ENCODE measurements at places on chromosomes 13 and 19.

- no peak for DNase-seq
These were observed 1541.1 kb downstream of the UQCRFS1 start for GRCh38 chr19:27671876-27672275.

DNA sequence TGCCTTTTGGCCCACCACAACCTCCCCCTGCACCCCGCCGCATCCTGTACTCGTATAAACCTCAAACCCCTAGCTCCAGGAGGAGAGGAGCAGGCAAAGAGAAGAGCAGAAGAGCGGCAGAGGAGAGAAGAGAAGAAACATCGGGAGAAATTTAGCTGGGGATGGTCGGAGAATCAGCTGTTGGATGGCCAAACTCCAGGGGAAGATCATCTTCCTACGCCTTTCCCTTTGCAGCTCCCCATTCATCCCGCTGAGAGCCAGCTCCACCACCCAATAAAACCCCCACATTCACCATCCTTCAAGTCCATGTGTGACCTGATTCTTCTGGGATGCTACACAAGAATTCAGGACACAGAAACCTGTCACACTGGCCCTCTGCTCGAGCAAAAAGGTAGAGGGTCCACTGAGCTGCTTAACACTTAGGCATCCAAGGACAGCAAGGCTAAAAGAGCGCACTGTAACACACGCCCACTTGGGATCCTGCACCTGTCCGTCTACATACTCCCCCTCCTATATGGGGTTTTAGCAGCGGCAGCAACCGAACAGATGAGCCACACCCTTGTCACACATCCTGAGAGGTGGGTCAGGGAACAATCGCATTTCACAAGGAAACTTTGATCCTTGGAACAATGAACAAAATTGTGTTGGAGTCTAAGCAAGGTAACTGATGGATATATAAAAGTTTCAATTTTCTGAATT, 51.6 kb upstream of the MIR17HG start:
- DNase-seq: no peak

- DNase-seq: no peak
These were observed 42.8 kb upstream of the NPAS1 start for GRCh38 chr19:46976845-46977320.

DNA sequence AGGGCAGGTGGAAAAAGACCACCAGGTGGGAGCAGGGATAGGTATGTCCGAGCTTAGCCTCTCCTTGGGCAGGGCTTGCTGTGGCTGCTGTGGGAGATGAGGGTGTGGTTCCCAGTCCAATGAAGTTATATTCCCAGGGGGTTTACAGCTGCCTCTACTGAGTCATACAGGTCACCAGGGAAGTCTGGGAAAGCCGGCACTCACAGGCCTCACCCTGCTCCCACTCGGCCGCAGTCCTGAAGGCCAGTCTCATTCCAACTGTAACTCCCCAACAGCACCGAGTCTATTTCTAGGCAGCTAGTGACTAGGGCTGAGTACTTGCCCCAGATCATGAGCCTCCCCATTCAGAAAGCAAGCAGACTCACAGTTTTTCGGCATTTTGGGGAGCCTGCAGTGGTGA, 77.1 kb downstream of the FNDC3A start:
- DNase-seq: no peak

DNA sequence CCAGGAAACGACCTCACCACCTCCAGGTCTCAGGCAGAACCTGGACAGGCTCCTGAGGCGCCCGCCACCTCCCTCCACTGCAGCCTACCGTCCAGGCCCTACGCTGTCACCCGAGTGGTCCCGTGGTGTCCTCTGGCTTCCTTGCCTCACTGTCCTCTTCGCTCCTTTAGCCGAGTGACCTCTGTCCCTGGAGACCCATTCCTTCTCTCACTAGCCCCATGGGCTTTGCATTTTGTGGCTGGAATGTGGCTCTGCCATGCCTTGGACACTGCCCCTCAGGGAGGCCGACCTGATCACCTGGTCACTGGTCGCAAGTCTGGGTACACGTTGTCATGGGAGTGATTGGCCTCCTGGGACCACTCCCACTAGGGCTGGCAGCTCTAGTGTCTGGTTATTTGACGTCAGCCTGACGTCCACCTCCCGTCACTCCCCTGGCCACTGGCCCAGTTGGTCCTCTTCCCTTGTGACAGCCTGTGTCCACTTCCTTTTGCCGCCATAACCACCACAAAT, 17.9 kb downstream of the SLC25A42 start:
- DNase-seq: no peak

DNA sequence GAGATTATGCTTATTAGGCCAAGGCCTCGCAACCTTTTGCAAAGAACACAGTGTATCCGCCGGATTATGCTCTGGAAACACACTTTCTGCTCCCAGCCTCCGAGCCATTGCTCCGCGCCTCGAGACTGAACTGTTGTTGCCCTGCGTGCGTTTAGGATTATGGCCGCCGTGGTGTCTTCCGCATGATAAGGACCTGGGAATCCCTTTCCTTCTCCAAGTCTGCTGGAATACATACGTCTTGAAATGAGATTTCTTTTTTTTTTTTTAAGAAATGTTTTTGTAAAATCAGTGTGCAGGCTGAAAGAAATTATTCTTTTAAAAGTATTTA, 89.8 kb upstream of the SOX1 start:
- DNase-seq: no peak

DNA sequence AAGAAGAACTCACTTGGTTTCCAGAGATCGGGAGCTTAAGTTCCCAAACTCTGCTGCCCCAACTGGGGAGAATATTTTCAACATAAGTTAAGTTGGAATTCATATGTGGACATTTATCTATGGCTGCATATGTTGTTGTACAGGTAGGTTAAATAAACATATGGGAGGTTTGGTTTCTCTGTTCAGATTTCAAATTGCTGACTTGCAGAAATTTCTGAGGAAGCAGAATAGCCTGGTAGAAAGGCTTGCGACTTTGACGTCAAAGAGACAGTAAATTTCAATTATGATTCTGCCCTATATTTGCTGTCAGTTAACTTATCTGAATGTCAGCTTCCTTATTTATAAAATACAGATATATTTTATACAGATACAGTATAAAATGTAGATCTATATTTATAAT, 40.0 kb upstream of the TPP2 start:
- DNase-seq: peak; percentile 0

GRCh38 chr13:100754459-100754858, 79.9 kb upstream of the TMTC4 start:
- DNase-seq: no peak

DNA sequence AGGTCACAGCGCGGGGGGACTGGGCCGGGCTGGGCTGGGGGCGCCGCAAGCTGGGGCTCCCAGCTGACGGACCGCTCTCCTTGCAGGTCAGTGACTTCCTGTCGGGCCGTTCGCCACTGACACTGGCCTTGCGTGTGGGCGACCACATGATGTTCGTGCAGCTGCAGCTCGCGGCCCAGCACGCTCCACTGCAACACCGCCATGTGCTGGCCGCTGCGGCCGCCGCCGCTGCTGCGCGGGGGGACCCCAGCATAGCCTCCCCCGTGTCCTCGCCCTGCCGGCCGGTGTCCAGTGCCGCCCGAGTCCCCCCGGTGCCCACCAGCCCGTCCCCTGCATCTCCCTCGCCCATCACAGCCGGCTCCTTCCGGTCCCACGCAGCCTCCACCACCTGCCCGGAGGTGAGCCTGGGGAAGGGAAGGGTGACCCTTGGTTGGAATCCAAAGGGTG, 5.7 kb downstream of the MIDN start:
- no peak for DNase-seq

DNA sequence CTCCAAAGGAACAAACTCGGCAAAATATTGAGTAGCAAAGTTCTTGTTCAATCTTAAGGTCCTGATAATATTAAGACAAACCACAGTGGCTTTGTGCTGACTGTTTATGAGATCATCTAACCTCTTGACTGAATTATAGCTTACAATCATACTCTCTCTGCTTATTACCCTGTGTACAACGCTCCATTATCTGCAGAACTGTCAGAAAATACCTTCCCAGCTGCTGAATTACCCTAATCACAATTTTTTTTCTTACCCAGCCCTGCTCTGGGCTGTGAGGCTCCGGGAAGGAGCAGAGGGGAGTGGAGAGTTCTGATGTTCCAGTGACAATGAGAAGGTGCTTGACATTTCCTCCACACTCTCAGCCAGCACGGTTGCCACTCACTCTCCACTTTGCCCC, 64.8 kb downstream of the DCT start:
- no peak for DNase-seq

GRCh38 chr13:28872427-28873176, 52.5 kb downstream of the MTUS2 start:
- DNase-seq: no peak

DNA sequence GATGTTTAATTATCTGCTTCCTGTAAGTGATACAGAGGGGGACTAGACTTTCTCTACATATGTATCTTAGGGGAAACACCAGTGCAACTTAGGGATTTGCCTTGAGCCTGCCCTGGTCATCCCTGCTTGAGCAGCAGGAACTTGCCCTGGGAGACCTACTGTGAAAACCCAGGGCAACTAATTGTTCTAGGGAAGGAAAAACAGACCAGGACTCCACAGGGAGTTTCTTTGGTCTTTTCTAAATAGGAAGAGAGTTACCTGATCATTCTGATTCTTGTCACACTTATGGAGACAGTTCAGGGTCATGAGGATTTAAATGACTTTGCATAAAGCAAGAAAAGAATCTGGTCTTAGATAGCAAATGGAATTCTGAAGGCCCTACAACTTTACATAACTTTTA, 89.1 kb downstream of the WASF3 start:
- DNase-seq: no peak

DNA sequence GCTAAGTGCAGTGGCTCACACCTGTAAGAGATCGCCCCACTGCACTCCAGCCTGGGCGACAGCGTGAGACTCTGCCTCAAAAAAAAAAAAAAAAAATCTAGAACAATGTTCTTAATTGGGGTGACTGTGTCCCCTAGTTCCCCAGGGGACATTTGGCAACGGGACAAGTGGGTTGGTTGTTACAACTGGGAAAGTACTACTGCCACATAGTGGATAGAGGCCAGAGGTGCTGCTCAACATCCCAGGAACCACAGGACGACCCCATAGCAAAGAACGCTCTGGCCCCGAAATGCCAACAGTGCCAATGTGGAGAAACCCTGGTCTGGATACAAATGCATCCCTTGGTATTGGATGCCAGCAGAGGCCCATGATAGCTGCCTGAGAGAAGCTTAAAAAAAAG, 11.8 kb downstream of the NLRP12 start:
- DNase-seq: no peak

DNA sequence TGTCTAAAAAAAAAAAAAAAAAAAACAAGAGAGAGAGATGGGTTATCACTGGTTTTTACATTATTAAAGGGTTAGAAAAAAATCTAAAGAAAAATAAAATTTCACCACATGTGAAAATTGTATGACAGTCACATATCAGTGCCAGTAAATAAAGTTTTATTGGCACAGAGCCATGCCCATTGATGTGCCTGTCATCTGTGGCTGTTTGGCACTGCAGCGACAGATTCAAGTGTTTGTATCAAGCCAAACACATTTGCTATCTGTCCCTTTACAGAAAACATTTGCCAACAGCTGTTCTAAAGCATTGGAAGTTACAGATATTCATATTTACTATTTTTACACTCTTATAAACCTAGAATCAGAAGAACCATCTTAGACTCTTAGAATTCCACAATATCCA, 16.3 kb downstream of the FCHO1 start:
- no peak for DNase-seq

DNA sequence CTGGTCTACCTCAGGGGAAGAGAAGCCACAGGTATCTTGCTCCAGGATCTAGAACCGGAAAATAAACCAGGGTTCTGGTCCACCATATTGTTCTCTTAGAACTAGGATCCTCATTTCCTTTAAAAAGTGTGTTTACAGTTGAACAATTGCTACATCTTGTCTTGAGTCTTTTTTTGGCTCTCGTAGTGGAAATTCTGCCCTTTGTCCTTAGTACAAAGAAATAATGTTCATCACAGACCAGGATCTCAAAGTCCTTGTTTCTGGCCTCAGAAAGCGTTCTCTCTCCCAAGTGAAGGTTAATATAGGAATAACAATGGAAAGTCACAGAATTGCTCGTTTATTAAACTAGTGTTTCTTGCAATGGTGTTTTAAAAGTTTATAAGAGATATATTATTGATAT, 20.8 kb downstream of the KLF2 start:
- DNase-seq: no peak

- no peak for DNase-seq
These were observed 1390.6 kb downstream of the UQCRFS1 start for GRCh38 chr19:27822336-27822735.

GRCh38 chr19:50553134-50553703, 15.0 kb downstream of the LRRC4B start:
- DNase-seq: no peak

DNA sequence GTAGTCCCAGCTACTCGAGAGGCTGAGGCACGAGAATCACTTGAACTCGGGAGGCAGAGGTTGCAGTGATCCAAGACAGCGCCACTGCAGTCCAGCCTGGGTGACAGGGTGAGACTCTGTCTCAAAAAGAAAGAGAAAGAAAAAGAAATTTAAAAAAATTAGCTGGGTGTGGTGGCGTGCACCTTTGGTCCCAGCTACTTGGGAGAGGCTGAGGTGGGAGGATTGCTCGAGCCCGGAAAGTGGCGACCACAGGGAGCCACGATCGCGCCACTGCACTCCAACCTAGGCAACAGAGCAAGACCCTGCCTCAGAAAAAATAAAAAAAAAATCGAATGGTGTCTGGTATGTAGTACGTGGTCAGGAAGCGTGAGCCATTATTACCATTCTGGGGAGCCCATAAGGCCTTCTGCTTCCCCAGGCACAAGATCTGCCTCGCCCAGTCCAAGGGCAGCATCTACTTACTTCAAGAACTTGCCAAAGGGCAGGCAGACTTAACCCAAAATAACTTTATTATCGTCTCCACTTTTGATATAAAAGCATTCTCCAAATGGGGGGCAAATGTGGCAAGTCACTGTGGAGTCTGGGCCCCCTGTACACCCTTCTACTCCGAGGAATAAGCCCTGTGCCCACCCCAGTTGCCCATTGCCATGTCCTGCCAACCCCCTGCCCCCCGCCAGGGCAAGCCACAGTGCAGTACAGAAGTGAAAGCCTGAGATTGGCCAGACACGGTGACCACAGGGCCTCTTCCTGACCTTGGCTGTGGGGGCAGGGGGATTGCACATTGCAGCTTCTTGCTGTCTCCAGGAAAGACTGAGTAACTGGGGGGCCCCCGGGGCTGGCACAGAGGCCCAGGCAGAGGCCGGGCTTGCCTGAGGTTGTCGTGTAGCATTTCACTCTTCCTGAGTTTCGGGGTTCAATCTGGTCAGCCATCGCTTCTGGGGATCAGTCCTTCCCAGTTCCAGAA, 12.6 kb downstream of the CCL25 start:
- DNase-seq: no peak

- no peak for DNase-seq
These were observed 254.8 kb downstream of the LHFPL6 start for GRCh38 chr13:39347926-39348901.

DNA sequence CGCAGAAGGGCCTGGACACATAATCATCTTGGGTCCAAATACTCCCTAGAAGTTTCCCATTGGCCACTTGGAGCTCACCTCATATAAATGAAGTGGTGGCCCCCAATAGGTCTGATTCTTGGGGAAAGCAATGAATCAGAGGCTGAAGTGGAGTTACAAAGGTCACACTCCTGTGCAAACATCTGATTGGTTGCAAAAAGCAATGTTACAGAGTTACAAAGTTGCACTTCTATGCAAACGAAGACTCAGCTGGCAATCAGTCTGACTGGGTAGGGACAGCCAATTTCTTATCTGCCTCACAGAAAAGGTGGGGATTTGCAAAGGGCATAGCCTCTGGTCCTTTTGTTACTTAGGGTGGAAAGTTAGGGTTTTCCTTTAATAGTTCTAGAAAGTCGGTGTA, 1.8 kb upstream of the GPR180 start:
- no peak for DNase-seq

- DNase-seq: no peak
These were observed 6.3 kb upstream of the JUNB start for GRCh38 chr19:12784871-12785430.

GRCh38 chr19:19155495-19156219, 14.4 kb downstream of the MEF2B start:
- no peak for DNase-seq

Measured in C1 segment of cervical spinal cord (tissue), 14 donors.